ENCODE measurements at places on chromosomes 7 and 10. TPM values are rescaled to one million over a fixed set of nuclear protein-coding genes. Genes with fewer than 3 reads are reported as not detected.
A peak's percentile ranks its signal among the peaks of the same experiment; 100 is the strongest.

Gene NODAL
- total RNA-seq = not detected

Gene AKR1C4
- not detected for total RNA-seq

DNA sequence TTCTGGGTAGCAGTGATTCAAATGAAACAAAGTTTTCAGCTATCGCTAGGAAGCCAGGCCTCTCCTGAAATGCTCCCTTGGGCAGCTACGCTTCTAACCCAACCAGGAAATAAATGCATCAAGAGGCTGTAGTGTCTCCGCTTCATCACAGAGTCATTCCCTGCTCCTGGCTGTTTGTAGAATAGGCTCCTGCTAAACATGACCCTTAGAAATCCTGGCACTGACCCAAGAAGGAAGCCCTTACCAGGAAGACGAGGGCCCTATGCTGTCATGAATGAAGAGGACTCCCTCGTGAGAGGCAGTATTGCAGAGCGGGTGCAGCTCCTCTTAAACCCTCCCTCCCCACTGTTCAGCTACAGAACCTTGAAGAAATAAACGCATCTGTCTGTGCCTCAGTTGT, 48.3 kb downstream of the NOD1 start:
- peak; percentile 62 for DNase-seq

GRCh38 chr7:132207782-132208181, 368.5 kb downstream of the PLXNA4 start:
- DNase-seq = no peak

Data from lung microvascular endothelial cell (primary cell).